ENCODE measurements at places on chromosomes 4 and X. TPM values are rescaled to one million over a fixed set of nuclear protein-coding genes. Genes with fewer than 3 reads are reported as not detected.

Gene SLITRK2
- total RNA-seq = not detected

Gene TMSB15A
- not detected for total RNA-seq

DNA sequence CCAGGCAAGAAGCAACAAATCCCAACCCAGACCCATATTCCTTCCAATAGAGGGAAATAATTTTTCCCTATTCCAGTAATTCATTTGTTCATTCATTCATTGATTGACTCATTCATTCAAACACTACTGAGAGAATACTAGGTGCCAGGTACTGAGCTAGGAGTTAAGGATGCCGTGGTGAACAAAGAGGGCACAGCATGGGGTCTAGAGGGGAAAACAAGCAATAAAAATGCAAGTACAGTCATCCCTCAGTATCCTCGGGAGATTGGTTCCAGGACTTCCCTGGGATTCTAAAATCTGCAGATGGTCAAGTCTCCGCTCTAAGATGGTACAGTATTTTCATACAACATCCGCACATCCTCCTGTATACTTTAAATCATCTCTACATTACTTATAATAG, 18.7 kb downstream of the RASGEF1B start:
- DNase-seq = no peak

- DNase-seq = no peak
Measured at GRCh38 chrX:151815398-151815797, 80.9 kb downstream of the CNGA2 start.

DNA sequence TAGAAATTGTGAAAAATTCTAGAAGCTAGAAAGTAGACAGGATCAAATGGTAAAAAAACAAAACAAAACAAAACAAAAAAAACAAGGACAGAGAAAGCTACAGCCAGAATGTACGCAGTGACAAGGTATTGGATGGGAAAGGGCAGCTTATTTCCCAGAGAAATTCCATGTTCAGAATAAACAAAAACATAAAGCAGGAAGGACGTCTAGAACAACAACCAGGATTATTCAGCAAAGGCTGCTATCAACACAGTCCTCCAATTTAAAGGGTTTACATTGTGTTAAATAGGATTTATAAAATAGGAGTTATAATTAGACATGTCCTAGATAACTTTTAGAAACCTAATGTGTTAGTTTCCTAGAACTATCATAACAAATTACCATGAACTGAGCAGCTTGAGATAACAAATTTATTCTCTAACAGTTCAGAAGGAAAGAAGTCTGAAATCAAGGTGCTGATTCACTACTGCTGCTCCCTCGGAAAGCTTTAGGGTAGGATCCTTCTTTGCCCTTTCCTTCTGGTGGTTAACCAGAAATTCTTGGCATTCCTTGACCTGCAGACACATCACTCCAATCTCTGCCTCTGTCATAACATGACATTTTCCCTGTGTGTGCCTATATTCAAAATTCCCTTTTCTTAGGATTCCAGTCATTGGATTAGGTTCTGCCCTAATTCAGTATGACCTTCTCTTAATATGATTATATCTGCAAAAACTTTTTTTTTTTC, 175.6 kb downstream of the SNCA start:
- no peak for DNase-seq

DNA sequence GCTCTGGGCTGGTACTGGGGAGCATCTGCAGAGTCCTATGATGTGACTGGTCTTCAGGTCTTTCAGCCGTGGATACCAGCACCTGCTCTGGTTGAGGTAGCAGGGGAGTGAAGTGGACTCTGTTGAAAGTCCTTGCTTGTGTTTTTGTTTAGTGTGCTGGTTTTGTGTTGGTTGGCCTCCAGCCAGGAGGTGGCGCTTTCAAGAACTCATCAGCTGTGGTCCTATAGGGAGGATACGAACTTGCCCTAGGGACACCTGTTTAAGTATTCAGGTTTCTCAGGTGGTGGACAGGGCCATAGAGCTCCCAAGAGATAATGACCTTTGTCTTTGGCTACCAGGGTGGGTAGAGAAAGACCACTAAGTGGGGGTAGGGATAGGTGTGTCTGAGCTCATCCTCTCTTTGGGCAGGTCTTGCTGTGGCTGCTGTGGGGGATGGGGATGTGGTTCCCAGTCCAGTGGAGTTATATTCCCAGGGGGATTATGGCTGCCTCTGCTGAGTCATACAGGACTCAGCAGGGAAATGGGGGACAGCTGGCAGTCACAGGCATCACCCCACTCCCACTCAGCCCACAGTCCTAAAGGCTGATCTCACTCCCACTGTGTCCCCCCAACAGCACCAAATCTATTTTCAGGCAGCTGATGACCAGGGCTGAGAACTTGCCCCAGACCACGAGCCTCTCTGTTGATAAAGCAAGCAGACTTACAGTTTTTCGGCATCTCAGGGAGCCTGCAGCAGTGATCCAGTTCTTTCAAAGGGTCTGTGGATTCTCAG, 24.1 kb downstream of the MSMO1 start:
- DNase-seq = no peak

DNA sequence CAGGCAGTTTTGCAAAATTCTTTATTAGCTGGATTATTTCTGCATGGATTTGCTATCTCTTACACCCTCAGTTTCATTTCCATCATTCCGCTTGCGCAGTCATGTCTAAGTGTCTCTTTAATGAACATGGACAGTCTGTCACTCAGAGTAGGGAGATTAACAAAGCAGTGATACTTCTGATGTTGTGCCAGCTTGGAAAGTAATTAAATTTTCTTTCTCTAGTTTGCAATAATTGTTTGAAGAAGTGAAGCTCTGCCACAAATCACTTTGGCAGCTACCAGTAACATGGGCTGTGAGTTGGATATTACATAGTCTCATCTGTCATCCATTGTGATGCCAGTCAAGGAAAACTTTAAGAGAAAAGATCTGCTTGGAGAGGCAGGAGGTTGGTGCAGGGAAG, 324.8 kb upstream of the NWD2 start:
- DNase-seq = no peak

- no peak for DNase-seq
Measured at GRCh38 chr4:29224911-29225310, 1495.3 kb upstream of the PCDH7 start.

DNA sequence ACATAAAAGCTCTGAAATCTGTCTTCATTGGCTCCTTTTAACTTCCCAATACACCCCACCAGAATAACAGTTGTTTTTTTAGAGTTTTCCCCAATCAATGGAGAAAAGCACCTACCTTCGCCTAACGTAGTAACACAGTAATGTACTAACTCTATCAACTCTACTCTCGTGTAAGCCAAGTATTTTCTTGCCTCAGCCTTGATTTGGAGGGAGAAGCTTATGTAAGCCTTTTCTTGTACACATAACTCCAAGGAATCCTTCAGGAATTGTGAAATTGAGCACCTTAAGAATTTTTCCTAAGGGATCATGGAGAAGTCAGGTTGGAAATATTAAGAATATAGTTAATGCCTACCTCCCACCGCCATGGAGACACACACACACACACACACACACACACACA, 181.2 kb downstream of the RAPGEF2 start:
- no peak for DNase-seq

DNA sequence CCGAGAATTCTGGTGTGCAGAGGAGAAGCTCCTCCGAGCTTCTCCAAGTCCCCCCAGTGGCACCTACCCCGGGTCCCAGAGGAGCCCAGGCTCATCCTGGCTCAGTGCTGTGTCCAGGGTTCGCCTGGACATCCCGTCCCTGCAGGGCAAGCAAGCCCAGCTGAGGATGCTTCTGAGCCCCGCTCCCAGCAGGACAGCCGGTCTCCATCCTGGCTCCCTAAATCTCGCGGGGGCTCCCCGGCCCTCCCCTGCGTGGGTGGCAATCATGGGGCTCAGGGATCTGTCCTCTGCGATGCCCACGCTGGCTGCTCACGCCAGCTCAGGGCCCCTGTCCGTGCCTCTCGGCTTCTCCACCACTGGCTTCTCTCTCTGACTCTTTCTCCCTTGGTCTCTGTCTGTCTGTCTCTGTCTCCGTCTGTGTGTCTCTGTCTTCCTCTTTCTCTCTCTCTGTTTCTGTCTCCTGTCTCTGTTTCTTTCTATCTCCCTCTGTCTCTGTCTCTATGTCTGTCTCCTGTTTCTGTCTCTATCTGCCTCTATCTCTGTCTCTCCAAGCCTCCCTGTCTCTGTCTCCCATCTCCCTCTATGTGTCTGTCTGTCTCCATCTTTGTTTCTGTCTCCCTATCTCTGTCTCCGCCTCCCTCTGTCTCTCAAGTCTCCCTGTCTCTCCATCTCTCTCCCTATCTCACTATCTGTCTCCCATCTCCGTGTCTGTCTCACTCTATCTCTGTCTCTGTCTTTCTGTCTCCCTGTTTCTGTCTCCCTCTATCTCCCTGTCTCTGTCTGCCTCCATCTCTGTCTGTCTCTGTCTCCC, 27.8 kb upstream of the SLC25A6 start:
- DNase-seq = no peak

Measured in naive thymus-derived CD4-positive, alpha-beta T cell (primary cell).